ENCODE measurements at places on chromosomes 7 and 10.

- DNase-seq = no peak
These were observed 106.0 kb downstream of the UPF2 start for GRCh38 chr10:11936389-11937152.

DNA sequence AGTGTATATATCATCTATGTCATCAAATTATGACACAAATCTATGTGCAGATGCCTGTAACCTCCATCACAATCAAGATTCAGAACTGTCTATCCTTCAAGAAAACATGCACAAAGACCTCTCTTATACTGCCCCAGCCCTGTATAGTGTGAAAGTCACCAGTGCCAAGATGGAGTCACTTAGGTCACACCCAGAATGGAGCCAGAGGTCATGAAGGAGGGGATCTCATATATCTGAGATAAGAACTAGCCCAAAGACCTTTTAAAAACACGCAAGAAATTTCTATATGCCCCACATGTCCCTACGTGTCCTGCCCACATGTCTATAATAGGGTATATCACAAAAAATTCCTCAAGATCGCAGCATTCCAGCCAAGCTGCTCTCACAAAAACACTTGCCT lies 20.1 kb upstream of the GATAD1 start:
- no peak for DNase-seq

GRCh38 chr10:33492701-33493345 lies 158.4 kb upstream of the NRP1 start:
- no peak for DNase-seq

DNA sequence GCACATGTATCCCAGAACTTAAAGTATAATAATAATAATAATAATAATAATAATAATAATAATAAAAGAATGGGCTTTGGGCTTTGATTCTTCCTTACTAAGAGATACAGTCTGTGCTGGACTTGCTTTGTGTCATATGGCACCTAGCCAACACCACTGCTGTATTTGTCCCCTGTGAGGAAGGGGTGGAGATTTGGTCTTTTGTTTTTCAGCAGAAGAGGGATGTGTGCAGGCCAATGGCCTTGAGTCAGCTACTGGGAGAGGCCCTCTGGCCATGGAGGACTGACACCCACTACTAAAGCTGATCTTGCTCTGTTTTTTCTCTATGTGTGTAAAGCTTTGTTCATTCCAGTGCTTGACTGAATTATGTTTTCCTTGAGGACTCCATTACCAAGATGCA lies 573.0 kb upstream of the PCDH15 start:
- DNase-seq = no peak

DNA sequence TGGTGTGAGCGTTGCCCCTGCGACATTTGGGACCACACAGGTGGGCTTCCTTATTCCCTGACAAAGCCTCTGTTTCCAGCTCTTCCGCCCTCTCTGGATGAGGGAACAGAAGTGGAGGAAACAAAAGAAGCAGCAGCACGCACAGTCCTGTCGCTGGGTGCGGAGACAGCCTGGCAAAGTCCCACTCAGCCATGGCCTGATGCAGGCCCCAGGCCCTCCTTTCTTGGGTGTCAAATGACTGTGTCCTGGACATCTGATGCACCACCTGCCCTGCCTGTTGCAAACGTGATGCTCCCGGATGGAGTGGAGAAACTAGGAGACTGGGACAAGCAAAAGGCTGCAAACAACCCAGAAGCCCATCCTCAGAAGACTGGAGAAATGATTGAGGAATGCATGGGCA lies 20.7 kb downstream of the ZMIZ2 start:
- no peak for DNase-seq

DNA sequence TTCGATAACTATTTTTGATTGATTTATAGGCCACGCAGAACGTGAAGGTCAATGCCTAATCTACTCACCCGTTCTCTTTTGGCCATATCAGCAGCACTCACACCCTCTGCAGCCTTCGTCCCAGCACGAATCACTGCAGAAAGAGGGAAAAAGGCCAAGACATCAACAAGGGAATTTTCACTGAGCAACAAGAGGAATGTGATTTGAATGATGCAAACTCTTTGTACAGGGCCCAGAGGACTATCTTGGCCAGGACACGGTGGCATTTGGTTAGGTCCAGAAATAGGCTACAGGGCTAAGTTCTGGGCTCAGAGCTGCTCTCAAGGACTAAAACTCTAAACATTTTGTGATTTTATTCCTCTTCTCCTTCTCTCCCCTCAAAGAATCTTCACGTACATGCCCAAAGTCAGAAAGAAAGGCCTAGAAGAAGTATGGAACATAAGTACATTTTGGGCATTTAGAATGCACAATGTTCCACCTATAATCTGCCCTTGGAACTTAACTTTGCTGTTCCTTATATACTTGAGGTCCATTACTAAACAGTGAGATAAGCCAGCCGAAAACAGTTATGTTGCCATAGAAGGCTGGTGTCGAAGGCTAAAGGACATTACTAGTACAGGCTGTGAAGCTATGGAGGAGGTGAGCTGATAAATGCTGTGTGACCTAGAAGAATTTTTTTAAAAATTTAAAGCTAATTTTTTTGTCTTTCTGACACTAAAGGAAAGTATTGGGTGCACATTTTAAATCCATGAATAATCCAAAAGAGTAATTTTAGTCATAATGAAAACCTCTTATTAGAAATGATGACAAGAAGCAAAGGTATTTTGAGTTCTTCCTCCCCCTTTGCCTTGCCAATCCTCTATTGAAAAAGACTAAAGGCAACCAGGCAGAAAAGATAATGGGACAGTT lies 20.0 kb downstream of the RBM28 start:
- DNase-seq = no peak

- no peak for DNase-seq
These were observed 29.3 kb upstream of the C10orf53 start for GRCh38 chr10:49649936-49650723.

DNA sequence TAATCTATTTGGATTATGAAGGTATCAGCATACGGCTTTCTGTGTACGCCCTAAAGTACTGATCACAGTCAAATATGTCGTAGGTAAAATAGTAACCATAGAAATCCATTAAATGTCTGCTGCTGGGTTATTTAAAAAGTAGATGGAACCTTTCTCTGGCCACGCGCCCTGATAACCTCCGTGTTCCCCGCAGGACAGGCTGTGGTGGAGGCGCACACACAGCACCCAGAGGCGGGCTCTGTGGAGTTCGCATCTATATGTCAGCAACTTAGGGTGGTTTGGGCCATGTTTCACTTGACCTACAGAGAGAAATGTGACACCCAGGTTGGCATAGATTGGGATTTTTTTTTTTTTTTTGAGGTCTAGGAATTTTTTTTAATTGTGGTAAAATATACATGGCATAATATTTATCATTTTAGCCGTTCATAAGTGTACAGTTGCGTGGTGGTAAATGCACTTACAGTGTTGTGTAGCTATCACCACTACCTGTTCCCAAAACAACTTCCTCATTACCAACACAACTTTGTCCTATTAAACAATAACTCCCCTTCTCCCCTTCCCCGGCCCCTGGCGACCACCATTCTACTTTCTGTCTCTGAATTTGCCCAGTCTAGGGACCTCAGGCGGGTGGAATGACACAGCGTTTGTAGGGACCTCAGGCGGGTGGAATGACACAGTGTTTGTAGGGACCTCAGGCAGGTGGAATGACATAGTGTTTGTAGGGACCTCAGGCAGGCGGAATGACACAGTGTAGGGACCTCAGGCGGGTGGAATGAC lies 15.4 kb downstream of the PPP2R2D start:
- DNase-seq = no peak

GRCh38 chr10:99431190-99431760 lies 851 bp upstream of the GOT1 start:
- peak; percentile 61 for DNase-seq
